Renal pelvis (tissue), 12 donors: ENCODE measurements at places on chromosomes 13 and 19. TPM values are rescaled to one million over a fixed set of nuclear protein-coding genes. Genes with fewer than 3 reads are reported as not detected.

Gene LILRA1
- polyA plus RNA-seq, result 0.53 TPM

Gene ADGRL1
- 51.7 TPM for polyA plus RNA-seq

Gene TYROBP
- polyA plus RNA-seq, result 9.5 TPM

Gene COL4A2
- polyA plus RNA-seq, result 554 TPM

Gene ZNF471
- 16.0 TPM for polyA plus RNA-seq

DNA sequence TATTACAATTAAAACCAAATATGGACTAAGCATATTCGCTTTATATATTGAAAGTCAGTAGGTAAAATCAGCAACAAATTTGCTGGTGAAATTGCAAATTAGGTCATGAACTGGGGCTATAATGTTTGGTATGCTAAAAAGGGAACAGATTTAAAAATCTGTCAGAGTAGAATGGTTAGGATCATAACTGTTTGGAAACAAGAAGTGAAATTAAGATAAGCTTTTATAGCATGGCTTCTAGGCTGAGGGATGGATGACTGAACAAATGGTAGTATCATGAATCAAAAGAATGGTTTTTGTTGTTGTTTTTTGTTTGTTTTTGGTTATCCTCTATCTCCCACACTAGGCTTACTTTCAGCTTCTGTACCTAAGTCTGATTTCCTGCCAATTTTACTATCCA, 1090.4 kb downstream of the PCDH9 start:
- DNase-seq, result peak; percentile 4

GRCh38 chr19:56974556-56975207, 134.2 kb upstream of the PEG3 start:
- DNase-seq, result no peak

DNA sequence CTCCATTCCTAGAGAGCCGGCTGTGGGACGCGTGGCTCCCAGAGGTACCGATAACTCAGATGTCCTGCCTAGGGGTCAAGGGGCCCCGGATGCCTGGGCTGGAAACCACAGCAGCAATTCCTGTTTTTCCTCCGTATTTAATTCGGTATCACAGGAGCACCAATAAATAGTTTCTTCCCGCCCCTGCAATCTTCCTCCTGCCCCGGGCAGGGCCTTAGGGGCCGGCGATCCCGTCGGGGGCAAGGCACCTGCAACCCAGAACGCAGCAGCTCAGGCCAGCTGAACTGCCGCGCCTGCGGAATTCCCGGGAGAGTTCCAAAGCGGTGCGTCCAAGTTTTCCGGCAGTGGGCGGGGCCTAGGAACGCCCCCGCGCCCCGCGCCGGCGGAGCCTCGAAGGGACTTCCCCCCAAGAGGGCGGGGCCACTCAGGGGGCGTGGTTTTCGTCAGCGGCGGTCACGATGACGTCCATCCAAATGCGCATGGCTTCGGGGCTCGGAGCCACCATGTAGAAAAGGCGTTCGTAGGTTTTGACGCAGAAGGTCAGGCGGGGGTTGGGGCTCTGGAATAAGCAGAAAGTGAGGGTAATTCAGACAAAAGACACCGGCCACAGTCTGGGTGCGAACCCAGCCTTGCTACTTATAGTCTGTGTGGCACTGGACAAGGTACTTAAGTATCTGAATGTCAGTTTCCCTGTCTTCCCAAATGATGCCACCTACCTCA, 9.7 kb upstream of the LYPD3 start:
- DNase-seq, result peak; percentile 92
